ENCODE measurements at places on chromosomes 3 and 15.

- DNase-seq: no peak
Measured at GRCh38 chr15:68279779-68280753, 2.5 kb downstream of the FEM1B start.

DNA sequence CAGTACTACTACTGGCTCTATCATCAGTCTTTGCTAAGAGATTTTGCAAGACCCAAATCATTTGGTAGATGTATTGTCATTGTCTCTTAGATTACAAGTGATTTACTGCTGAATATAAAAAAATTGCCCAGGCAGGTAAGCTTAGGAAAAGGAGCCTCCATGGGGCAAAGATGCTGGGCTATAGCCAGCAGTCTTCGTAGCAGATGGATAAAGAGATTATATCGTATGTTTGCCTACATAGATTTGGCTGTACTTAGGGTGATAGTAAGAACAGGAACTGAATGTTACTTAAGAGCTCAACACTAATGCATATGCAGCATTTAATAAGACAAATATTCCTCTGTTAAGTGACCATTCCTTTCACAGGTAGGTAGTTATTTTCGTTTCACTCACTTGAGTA, 48.9 kb downstream of the PTPRG start:
- no peak for DNase-seq

DNA sequence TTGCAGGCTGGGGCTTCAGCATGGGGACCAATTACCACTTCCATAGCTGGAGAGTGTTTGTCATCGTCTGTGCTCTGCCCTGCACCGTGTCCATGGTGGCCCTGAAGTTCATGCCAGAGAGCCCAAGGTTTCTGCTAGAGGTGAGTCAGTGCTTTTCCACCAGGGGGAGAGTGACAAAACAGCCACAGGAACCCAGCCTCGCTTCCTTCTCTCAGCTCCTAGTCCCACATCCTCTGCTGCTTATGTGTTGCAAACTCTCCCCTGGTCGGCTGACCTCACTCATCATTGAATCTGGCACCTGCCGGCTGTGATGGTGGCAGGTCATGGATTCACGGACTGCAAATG, 158.3 kb downstream of the SV2B start:
- DNase-seq: no peak

- no peak for DNase-seq
Measured at GRCh38 chr15:82625136-82625535, 22.0 kb downstream of the CPEB1 start.

DNA sequence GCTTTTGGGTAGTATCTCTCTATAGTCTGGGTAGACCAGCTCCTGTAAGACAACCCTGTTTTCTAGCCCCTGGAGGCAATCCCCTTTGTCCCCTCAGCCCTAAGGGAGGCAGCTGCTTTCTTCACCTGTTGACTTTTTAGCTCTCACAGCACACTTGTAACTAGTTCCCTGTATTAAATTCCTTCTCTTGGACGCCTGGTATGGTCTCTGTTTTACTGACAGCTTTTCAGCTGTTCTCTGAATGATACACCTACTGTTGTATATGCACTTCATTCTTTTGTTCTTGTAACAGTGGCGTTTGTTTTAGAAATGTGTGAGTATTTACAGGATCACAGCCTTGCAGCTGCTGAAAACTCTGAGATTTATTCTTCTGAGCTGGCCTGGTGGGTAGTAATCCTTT, 413.0 kb upstream of the RBMS3 start:
- no peak for DNase-seq

GRCh38 chr15:68343579-68344225, 66.2 kb downstream of the FEM1B start:
- no peak for DNase-seq

Data from T follicular helper cell (primary cell).